Activated naive CD4-positive, alpha-beta T cell treated with anti-CD3 and anti-CD28 coated beads for 36 hours (primary cell): ENCODE measurements at places on chromosomes 2 and 18. TPM values are rescaled to one million over a fixed set of nuclear protein-coding genes. Genes with fewer than 3 reads are reported as not detected.
A peak's percentile ranks its signal among the peaks of the same experiment; 100 is the strongest.

DNA sequence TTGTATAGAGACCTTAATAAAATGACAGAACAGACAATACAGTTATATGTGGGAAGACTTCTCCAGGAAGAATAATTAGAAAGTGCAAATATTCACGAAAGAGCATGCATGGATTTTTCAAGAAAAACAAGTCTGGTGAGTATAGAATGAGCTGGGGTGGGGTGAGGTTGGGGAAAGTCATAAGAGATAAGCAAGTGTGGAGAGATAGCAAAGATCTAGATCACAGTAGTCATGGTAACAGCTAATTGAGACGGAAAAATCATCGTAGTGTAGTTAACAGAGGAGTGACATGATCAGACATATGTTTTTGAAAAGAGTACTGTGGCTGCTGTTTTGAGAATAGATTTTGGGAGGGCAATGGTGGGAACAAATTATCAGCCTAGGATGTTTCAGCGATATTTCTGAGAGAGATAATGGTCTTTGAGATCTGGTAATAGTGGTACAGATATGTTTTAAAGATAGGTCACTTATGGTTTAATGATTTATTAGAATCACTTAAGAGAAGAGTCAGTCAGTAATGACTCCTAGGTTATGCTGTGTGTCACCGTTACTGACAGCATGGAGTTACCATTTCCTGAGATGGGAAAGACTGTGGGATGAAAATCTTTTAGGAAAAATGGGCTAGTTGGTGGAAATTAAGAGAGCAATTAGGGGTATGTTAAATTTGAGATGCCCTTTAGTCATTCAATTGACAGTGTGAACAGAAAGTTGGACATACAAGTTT, 248.5 kb upstream of the SLC8A1 start:
- no peaks in the 10 kb centered on the region for H3K36me3 ChIP-seq
- no peaks in the 10 kb centered on the region for H3K4me1 ChIP-seq
- H3K27ac ChIP-seq, result no peak overlapping the region
- no peak overlapping the region for H3K4me3 ChIP-seq

DNA sequence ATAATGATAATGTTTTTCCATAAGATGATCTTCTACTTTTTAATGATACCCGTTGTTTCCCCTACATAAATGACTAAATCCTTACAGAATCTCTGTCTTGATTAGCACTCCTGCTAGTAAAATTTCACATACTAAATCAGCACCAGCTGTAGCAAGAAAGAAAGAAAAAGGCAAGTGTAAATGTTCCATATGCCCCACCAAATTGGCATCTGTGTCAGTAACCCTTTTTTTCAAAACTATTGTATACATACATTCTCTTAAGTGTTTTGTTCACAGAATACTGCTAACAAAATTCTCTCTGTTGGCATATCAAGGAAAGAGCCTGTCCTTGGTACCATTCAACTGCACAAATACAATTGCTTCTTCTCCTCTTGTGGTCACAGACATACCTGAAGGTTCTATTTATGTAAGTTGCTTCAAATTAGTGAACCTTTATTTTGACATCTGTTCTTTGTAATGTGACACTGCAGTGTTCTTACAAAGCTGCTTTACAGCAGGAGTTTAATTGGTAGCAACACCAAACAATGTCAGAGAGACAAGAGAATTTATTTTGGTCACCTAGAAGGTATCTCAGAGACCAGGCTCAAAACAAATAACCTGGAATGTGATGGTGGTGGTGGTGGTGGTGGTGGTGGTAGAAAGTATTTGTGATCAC, 641.9 kb downstream of the ZEB2 start:
- no peak overlapping the region for H3K4me3 ChIP-seq
- DNase-seq, result no peak
- peaks cover 21% of the 10 kb centered on the region for H3K4me1 ChIP-seq
- peaks cover 3% of the 10 kb centered on the region for H3K27me3 ChIP-seq
- no peak overlapping the region for H3K27ac ChIP-seq

The EFHD1 gene
- 1.3 TPM for total RNA-seq

- peaks cover 14% of the 10 kb centered on the region for H3K4me1 ChIP-seq
- no peak overlapping the region for H3K4me3 ChIP-seq
- no peak overlapping the region for H3K27ac ChIP-seq
Measured at GRCh38 chr2:179268277-179268925, 3.8 kb upstream of the SESTD1 start.

DNA sequence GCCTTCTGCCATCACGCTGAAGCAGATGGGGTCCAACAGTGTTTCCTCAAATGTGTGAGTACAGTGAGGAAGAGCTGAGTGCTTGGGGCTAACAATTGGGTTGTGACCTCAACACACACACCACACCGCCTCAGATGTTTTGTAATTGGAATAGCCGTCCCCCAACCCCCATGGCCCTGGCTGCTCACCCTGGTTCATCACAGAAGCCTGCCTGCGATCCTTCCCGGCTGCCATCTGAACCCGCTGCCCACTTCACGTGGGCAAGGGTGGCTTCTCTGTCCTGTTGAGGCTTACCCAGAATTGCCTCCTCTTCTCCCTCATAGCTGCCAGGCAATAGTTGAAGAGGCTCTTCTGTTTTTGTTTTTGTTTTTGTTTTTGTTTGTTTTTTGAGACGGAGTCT, 44.1 kb downstream of the TGOLN2 start:
- no peaks in the 10 kb centered on the region for H3K27me3 ChIP-seq
- no peak overlapping the region for H3K4me3 ChIP-seq
- no peak overlapping the region for H3K27ac ChIP-seq
- H3K4me1 ChIP-seq, result peaks cover 5% of the 10 kb centered on the region
- H3K36me3 ChIP-seq, result no peaks in the 10 kb centered on the region

The MERTK gene
- 0.88 TPM for total RNA-seq

- H3K27ac ChIP-seq, result no peak overlapping the region
- no peak overlapping the region for H3K4me3 ChIP-seq
- no peaks in the 10 kb centered on the region for H3K4me1 ChIP-seq
Measured at GRCh38 chr18:33536904-33537303, 41.1 kb upstream of the ASXL3 start.

- no peaks in the 10 kb centered on the region for H3K4me1 ChIP-seq
- no peak for DNase-seq
- no peak overlapping the region for H3K4me3 ChIP-seq
- H3K27me3 ChIP-seq, result no peaks in the 10 kb centered on the region
- H3K36me3 ChIP-seq, result no peaks in the 10 kb centered on the region
- H3K27ac ChIP-seq, result no peak overlapping the region
Measured at GRCh38 chr2:128603411-128603924, 284.8 kb upstream of the HS6ST1 start.

DNA sequence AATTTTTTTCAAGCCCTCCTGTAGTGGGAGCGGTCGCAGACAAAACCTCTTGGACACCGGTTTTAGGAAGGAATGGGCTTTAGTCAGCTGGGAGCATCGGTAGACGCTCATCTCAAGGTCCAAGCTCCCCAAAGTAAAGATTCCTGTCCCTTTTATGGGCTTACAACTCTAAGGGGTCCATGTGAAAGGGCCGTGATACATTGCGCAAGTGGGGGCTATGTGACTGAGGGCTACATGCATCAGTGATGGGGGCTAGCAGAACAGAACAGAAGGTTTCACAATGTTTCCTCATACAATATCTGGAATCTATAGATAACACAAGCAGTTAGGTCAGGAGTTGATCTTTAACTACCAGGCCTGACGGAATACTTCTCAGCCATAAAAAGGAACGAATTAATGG, 62.5 kb downstream of the CAMKMT start:
- H3K4me3 ChIP-seq, result no peak overlapping the region
- DNase-seq, result no peak
- no peaks in the 10 kb centered on the region for H3K27me3 ChIP-seq
- no peaks in the 10 kb centered on the region for H3K4me1 ChIP-seq

The LRRC30 gene
- not detected for total RNA-seq

The SERPINB12 gene
- total RNA-seq, result not detected

The COA5 gene
- 37.8 TPM for total RNA-seq

DNA sequence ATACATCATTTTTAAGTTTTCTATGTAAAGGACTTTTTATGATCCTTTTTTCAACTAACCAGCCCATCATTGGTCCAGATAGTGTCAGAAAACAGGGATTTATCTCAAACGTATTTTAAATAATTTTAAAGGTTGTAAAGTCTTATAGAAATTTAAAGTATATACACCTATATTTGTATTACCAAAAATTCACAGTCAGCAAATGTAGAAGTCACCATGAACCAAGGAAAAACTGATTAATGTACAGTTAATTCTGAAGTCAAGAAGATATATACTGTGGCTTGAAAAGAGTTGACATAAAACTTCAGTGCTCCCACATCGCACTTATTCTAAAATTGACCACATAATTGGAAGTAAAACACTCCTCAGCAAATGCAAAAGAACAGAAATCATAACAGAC, 52.4 kb upstream of the MAP2 start:
- no peak overlapping the region for H3K27ac ChIP-seq
- H3K4me3 ChIP-seq, result no peak overlapping the region
- H3K27me3 ChIP-seq, result peaks cover 3% of the 10 kb centered on the region
- DNase-seq, result no peak

DNA sequence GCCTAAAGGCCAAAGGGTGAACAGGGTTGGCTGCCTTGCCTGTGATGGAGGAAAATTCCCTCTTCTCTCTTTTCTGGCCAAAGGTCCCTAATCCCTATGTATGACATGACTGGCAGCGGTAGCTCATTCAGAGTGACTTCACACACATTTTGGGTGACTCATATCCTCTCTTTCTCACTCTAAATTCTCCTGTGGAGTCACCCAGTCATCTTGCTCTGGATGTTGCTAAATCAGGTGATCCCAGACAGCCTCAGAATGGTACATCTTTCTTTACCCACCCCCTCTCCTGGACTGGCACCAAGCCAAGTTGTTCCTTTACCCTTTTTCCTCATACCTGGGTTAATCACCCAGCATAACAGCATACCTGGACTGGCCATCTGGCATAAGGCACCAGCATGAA, 77.2 kb downstream of the NEURL3 start:
- no peak overlapping the region for H3K27ac ChIP-seq
- peaks cover 8% of the 10 kb centered on the region for H3K27me3 ChIP-seq
- H3K36me3 ChIP-seq, result no peaks in the 10 kb centered on the region

The TP53I3 gene
- 0.81 TPM for total RNA-seq

- H3K27ac ChIP-seq, result no peak overlapping the region
- peaks cover 14% of the 10 kb centered on the region for H3K4me1 ChIP-seq
- no peaks in the 10 kb centered on the region for H3K36me3 ChIP-seq
- DNase-seq, result peak; percentile 27
- H3K4me3 ChIP-seq, result no peak overlapping the region
- H3K27me3 ChIP-seq, result peaks cover 4% of the 10 kb centered on the region
Measured at GRCh38 chr2:168961450-168962229, 60.5 kb downstream of the G6PC2 start.

DNA sequence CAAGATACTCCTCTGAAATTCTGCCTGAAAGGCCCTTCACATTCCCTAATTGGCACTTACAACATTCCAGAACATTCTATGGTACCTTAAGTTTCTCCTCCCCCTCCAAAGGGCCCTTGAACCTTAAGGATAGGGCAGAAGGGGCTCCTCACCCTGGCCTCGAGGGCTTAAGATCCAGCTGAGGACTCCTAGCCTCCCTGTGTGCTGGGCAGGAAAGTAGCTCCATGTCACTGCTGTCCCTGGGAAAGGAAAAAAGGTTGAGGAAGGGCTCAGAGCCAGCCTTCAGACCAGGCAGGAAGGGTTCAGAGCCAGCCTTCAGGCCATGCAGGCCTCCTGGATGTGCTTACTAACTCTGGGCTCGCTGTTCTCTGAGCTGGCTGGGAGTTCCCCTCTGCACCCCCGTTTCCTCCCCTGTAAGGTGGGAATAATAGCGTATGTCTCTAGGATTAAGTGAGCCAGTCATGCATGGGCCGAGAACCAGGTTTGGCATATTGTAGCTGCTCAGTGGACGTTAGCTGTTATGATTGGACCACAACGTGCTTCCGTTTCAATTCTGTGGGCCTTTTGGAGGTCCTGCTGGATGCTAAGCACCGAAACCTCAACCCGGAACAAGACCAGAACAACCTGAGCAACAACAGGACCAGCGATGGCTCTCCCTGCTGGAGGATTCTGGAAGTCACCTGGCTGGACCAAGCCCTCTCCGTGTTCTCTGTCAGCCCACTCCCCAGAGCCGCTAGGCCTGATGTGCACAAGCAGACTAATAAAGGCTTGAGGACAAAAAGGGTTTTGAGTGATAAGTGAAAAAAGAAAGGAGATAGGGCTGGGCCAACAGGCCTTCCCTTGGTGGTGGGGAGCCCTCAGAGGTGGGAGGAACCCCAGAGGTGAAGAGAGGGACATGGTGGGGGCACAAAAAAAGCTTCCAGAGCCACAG, 1.0 kb upstream of the B3GNT7 start:
- no peak overlapping the region for H3K4me3 ChIP-seq
- H3K36me3 ChIP-seq, result no peaks in the 10 kb centered on the region
- H3K27me3 ChIP-seq, result peaks cover 28% of the 10 kb centered on the region

The SP140 gene
- 98.8 TPM for total RNA-seq

The KCNJ13 gene
- total RNA-seq, result not detected

- no peak overlapping the region for H3K27ac ChIP-seq
- H3K4me1 ChIP-seq, result no peaks in the 10 kb centered on the region
- no peaks in the 10 kb centered on the region for H3K36me3 ChIP-seq
- DNase-seq, result no peak
Measured at GRCh38 chr2:126510356-126510755, 145.6 kb upstream of the GYPC start.

DNA sequence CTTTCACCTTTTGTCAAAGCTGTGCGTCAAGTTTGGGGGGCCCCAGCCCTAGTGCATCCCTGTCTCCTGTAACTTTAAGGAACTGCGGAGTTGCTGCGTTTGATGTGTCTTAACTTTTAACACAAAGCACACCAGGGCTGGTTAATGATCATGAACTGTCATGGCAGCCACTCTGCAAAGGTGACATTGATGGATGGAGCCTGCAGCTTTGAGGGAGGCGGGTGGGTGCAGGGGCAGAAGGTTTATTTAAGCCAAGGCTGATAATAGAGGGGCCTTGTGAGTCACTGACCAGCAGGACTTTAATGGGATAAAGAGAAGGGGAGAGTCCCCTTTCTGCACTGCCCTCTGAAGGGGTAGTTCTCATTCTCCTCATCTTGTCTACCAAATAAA, 190.2 kb upstream of the GATA6 start:
- H3K4me1 ChIP-seq, result no peaks in the 10 kb centered on the region
- no peak for DNase-seq
- no peak overlapping the region for H3K4me3 ChIP-seq
- H3K27me3 ChIP-seq, result no peaks in the 10 kb centered on the region
- no peak overlapping the region for H3K27ac ChIP-seq
- no peaks in the 10 kb centered on the region for H3K36me3 ChIP-seq

- no peak overlapping the region for H3K27ac ChIP-seq
- peaks cover 6% of the 10 kb centered on the region for H3K27me3 ChIP-seq
- no peaks in the 10 kb centered on the region for H3K4me1 ChIP-seq
- no peak for DNase-seq
- no peaks in the 10 kb centered on the region for H3K36me3 ChIP-seq
Measured at GRCh38 chr2:119005555-119005954, 63.6 kb downstream of the MARCO start.

The CNGA3 gene
- total RNA-seq, result not detected

The POTEI gene
- not detected for total RNA-seq

DNA sequence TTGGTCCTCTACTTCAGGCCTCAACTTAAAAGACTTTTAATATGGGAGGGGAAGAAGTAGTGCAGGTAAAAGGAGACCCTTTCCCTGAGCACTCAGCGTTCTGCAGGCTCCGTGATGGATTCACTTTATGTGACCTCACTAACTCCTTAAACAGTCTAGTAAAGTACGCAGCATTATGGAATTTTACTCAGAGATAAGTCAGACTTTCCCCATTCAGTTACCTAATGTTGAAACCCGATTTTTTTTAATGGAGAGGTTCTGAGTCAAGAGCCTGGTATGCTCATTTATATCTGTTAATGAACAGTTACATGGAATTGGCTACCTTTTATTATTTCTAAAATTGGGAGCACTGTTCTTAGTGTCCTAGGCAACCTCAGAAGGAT, 34.1 kb downstream of the RASGRP3 start:
- H3K27me3 ChIP-seq, result no peaks in the 10 kb centered on the region
- H3K36me3 ChIP-seq, result peaks cover 6% of the 10 kb centered on the region
- no peak for DNase-seq
- no peaks in the 10 kb centered on the region for H3K4me1 ChIP-seq
- no peak overlapping the region for H3K4me3 ChIP-seq
